ENCODE measurements at places on chromosomes 11 and 22. TPM values are rescaled to one million over a fixed set of nuclear protein-coding genes. Genes with fewer than 3 reads are reported as not detected.

DNA sequence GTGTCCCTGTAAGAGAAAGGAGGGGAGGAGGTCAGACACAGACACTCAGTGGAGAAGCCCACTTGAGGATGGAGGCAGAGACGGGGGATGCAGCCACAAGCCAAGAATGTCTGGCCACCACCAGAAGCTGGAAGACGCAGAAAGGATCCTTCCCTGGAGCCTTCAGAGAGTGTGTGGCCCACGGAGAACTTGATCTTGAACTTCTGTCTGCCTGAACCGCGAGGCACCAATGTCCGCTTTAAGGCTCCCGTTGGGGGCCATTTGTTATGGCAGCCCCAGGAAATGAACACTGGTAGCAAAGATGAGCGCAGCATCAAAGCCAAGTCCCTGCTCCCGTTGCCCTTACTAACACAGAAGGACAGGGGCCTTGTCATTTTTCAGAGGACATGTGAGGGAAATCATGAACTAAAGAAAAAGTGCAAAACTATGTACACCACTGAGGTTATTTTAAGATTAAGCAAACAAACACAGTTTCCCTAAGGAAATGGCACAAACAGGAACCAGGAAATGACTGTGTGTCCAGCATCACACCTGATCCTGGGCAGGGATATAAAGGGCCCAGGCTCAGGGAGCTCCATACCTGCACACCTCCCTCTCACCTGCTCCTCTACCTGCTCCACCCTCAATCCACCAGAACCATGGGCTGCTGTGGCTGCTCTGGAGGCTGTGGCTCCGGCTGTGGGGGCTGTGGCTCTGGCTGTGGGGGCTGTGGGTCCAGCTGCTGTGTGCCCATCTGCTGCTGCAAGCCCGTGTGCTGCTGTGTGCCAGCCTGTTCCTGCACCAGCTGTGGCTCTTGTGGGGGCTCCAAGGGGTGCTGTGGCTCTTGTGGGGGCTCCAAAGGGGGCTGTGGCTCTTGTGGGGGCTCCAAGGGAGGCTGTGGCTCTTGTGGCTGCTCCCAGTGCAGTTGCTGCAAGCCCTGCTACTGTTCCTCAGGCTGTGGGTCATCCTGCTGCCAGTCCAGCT lies at the start of gene KRTAP5-6:
KRTAP5-6 (plus strand) TSS at position 588 of the 963 bp plus-strand sequence; CDS start at position 639, 51 bp downstream.
- no peak for DNase-seq

DNA sequence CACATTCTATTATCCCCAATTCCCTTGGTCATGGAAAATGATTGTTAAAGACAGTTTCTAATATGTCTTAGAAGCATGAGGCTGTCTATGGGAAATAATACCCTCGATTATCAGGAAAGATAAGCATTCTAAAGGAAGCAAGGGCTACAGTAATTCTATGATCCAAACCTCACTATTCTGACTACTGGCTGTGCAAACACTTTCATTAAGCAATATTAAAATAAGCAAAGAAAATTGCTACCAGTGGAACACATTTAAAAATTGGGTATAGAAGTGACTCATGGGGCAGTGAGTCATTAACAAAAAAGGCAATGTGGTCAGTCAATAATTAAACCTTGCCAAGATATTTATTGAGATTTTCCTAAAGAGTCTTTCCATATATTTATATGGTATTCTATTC lies 1415.2 kb upstream of the TENM4 start:
- DNase-seq: no peak

DNA sequence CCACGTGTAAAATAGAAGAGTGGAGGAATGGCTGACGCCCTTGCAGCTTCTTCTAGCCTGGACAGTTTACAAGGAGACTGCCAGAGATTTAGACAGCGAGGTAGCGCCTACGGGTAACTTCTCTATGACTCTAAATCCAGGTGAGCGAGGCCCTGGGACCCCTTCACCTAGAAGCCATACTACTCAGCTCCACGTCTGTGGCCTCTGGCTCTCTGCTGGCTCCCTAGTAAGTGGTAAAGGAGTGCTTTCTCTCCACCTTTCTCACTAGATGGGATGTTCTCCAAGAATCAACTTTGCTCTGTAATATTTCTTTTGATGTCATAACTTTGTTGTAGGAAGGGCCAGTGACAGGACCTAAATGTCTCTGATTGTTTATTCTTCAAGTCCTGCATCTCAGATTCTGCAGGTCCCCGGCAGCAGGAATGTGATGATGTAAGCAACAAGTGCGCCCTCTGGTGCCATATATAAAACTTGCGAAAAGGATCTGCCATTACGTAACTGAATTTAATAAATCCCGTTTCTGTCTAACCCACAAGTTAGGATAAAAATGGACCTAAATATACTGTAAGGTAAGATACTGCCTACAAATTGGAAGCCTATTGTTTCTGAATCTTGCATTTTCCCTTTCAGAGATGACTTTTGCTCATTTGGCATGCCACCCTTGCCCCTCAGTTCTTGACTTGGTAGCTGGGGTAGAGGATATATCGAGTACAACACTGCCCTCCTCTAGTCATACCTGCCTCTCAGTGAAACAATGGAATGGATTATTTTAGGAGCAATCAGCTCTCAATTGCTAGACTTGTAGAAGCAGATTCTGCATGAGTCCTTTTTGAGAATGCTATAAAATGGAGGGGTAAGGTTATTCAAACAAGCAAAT lies 11.0 kb upstream of the PTPN5 start:
- DNase-seq: peak; percentile 68

IGLL1 gene
- total RNA-seq: not detected

All from sciatic nerve (tissue), 2 donors.